D721Med (cell line): ENCODE measurements at places on chromosomes 16 and 17.

DNA sequence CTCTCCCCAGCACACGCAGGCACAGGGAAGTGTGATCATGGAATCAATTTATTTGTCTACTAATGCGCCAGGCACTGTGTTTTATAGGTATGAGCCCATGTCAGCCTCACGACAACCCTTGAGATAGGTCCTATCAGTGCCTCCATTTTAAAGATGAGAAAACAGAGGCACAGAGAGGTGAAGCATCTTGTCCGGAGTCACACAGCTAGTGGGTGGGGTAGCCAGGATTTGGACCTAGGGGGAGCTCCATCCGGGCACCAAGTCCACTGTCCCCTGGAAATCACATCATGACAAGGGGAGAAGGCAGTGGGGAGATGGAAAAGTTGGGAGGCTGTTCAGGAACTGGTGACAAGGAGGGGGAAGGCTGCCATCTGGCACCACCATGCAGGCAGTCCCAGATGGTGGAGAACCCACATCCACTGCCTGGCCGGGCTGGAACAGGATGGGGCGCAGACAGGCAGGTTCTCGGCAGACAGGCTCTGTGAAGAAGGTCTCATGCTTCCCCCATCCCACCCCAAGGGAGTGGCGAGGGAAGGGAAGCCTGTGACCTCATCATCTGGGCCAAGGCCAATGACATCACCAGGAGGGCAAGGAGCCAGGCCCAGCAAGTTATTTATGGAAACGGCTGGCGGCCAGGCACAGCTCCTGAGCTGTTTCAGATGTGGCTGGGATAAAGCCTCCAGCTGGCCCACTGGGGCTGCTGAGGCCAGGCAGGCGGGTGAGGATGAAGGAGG, 126.0 kb upstream of the SDK2 start:
- no peak for DNase-seq

DNA sequence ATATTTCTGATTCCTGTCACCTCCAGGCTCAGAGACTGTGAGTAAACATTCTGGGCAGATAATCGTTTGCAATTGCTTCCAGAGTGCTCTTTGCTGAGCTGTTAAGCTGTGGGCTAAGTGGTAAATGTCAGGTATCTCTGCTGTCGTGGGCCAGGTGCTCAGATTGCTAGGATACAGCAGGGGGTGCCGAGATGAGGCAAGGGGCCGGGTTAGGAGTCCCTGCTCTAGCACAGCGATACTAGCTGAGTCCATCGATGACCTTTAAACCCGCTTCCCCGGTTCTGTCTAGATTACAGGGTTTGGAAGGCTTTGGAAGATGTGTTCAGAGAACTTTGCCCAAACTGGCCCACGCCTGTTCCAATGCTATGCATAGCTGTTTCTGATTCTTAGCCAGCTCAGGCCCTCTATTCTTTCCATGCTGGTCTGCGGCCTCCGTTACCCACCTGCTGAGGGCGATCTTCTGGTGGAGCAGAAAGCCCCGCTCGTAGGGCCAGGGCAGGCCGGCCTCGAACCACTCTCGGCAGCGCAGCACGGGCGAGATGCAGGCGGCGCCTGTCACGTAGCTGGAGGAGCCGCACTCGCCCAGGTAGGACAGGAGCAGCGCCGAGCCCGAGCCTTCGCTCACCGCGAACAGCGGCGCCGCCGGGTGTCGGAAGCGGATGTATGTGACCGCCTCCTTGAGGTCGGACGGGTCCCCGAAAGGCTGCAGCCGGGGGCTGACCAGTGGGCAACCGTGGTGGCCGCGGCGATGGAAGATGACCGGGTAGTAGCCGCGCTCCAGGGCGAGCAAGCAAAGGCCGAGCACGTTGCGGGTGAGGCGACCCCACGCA, 979 bp downstream of the ABHD15 start:
- DNase-seq: no peak

- DNase-seq: no peak
Measured at GRCh38 chr16:23333034-23333579, 31.0 kb downstream of the SCNN1B start.

DNA sequence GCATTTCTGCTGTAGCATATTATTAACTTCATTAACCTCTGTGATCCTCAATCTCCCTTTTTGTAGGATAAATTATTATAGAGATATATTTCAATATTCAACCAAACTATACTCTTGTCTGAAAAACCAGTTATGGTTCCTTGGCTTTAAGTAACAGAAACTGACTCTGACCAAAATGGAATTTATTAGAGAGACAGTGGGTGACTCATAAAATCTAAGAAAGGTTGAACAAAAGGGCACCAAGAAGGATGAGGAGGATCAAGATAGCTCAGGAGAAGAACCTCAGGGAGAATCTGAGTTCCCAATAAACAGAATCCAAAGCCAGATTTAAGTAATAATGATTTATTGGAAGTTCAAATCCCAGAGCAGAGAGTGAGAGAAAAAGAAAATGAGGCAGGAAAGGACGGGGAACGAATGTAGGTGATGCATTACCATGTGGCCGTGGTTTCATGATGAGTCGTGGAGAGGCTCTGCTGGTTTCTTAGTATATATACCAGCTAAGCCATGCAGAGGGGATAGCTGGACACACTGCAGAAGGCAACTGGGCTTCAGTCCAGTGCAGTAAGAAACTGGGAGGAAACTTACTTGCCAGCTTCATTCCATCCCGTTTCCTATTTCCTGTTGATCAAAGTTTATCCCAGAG, 151.5 kb upstream of the GOT2 start:
- DNase-seq: no peak

- DNase-seq: no peak
Measured at GRCh38 chr16:52437277-52437670, 109.7 kb downstream of the TOX3 start.

DNA sequence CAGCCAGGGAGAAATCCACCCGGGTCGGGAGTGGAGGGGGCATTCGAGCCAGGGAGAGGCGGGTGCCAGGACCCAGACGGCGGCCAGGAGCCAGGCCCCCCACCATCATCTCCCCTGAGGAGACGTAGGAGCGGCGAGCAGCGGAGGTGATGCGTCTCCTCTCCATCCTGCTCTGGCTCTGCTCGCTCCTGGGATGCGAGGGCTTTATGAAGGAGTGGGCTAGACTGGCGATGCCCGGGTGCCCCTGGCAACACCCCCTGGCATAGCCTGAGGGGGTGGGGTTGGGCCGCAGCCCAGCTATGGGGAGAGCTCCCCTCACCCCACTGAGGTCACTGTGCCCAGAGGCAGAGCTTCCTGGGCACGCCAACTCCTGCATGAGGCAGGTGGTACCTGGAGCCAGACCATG, at the start of gene GFAP:
Gene GFAP (minus strand): TSS at position 180 of the 406 bp plus-strand sequence. CDS start 14 bp downstream, at position 166.
- DNase-seq: no peak

DNA sequence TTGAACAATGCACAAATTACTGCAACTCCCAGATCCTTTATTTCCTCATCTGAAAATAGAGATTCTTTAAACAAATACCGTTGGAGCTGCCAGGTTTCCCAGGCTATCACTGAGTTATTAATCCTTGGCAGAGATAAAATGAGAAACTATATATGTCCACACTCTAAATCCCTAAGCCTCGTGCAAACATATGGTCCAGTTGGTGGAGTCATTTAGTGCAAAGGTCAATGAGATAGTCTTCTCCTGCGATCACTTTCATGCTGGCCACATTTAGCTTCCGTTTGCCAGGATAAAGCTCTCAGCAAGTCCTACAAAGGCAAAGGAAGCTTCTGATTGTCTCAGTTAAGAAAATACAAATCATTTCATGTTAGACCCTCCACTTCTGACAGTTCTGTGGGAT, 11.0 kb downstream of the GRIN2A start:
- DNase-seq: no peak

DNA sequence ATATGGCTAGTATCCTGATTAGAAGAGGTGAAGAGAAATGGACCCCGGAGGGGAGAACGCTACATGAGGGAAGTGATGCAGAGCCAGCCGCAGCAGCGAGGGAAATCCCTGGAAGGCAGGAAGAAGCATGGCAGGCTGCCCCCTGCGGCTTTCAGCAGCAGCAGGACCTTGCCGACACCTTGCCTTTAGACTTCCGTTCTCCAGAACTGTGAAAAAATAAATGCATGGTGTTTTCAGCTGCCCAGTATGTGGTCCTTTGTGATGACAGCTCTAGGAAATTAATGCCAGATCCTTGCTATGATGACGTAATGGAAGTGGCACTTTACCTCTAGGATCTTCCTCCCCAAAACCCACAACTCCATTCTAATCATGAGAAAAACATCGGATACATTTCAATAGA, 9.7 kb upstream of the ZFP1 start:
- no peak for DNase-seq

DNA sequence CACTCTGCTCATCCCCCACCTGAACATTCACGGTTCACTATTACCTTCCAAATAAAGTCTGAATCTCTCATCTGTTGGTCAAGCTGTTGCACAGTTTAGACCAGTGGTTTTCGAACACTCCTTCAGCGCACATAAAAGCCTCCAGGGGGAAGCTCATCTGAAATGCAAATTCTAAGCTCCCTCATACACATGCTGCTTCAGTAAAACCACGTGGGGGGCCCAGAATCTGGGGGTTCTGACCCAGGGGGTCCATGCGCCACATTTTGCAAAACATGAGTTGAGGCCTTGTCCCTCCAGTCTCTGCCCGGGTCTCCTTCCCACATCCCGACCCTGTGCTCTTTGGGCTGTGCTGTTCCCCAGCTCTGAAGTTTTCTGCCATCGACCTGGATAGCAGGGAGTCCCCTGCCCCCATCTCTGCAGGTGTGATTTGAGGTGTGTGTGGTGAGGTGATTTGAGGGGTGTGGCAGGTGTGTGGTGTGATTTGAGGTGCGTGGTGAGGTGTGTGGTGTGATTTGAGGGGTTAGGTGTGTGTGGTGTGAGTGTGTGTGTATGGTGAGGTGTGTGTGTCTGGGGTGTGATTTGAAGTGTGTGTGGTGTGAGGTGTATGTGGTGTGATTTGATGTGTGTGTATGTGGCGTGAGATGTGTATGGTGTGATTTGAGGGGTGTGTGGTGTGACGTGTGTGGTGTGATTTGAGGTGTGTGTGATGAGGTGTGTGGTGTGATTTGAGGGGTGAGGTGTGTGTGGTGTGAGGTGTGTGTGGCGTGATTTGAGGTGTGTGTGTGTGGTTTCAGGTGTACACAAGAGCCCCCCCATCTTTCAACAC, 4.8 kb upstream of the RAB37 start:
- DNase-seq: no peak

DNA sequence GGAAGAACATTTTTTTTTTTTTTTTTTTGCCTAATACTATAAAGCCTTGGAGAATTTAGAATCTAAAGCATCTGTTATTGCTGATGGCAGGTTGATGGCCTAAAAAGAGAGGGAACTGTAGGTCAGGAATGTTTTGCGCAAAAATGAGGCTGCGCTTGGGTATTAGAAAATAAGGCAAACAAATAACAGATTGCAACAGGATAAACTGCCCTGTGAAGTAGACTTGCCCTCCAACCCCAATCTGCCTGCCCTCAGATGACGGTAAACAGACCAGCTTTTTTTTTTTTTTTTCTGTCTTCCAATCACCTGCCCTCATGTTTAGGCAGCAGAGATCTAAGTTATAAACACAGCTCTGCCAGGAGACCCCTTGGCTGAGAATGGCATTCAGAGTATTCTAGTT, 3.8 kb upstream of the DHX8 start:
- DNase-seq: no peak

DNA sequence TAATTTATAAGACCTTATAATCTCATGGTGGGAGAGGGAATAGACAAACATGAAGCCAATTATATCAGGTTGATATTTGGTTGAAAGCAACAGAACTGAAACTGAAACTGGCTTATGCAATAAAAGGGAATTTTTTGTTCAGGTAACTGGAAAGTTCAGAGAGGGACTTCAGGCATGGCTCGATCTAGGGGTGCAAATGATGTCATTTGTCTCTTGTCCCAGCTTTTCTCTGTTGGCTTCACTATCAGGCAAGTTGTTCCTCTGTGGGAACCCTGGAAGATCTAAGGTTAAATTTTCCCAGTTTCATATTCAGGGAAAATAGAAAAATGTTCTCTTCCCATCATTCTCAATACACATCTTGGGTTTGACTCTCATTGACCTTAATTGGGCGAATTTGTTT, 59.8 kb downstream of the OTOA start:
- no peak for DNase-seq
